T-helper 2 cell (primary cell): ENCODE measurements at places on chromosomes 16 and 17.

DNA sequence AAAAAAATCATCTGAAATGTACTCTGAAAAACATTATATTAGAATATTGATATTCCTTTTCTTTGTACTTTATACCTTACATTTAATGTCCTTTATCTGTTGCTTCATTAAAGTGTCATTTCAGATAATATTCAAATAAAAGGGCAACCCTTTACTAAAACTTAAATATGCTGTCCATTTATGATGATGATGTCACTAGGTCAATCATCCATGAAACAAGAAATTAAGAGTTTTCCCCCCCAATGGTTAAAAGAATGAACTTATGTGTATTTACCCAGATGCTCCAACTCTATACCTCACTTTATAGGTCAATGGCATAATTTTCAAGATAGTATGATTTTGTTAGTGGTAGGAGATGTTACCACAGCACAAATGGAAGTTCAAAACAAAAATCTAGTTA is 15.3 kb downstream of the APPBP2 start:
- no peak for DNase-seq

DNA sequence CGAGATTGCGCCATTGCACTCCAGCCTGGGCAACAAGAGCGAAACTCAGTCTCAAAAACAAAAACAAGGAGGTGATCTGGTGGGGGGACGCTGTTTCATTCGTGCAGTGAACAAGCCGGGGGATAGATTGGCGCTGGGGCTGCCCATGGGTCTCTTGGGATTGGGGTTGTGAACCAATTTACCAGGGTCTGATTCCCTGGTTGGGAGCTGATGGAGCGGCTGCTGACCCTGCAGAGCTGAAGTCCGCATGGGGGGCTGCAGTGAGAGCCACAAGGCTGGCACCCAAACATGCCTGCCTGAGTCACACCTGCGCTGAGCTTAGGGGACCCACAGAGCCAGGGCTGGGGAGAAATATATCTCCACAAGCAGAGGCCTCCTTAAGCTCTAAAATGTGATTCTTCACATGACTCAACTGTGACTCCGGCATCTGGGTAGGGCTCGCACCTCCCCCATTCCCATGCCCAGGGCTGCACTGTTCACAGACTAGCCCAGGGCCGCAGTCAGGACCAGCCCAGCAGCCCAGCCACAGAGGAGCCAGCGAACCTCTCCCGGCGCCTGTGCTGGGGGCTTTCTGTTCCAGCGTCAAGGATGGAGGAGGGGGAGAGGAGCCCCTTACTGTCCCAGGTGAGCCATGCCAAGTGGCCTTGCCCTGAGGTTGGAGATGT is 5.0 kb downstream of the TSPAN10 start:
- DNase-seq = no peak

DNA sequence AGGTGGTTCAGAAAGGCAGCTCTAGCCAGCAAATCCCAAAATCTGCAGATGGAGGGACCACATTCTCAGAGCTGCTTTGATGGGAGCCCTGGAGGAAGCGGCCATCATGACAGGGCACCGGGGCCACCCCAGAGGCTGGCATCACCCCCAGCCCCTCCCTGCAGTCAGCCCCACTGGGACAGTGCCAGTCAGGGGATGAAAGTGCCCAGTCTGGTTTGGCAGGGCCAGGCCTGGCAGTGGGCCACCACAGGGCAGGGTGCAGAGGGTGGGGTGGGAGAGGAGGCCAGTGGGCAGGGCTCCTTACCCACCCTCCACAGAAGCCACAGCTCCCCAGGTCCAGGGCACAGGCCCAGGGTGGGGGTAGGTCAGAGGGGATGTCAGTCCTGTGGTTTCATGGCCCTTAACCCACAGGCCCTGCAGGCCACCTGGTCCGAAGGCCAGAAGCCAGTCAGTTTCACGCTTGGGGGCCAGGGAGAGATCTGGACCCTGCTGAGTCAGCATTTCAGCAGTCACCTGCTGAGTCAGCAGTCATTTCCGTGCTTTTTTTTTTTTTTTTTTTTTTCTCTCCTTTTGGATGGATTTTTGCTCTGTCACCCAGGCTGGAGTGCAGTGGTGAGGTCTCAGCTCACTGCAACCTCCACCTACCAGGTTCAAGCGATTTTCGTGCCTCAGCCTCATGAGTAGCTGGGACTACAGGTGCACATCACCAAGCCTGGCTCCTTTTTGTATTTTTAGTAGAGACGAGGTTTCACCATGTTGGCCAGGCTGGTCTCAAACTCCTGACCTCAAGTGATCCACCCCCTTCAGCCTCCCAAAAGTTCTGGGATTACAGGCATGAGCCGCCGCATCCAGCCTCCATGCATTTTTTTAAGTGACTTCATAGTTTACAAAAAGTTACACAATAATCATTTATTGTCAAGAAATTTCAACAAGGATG is 10.4 kb downstream of the SLC25A10 start:
- no peak for DNase-seq

GRCh38 chr17:11176549-11176948 is 64.5 kb upstream of the SHISA6 start:
- DNase-seq = no peak

- no peak for DNase-seq
Measured at GRCh38 chr16:4746991-4747574, 12.7 kb downstream of the DNAAF8 start.

DNA sequence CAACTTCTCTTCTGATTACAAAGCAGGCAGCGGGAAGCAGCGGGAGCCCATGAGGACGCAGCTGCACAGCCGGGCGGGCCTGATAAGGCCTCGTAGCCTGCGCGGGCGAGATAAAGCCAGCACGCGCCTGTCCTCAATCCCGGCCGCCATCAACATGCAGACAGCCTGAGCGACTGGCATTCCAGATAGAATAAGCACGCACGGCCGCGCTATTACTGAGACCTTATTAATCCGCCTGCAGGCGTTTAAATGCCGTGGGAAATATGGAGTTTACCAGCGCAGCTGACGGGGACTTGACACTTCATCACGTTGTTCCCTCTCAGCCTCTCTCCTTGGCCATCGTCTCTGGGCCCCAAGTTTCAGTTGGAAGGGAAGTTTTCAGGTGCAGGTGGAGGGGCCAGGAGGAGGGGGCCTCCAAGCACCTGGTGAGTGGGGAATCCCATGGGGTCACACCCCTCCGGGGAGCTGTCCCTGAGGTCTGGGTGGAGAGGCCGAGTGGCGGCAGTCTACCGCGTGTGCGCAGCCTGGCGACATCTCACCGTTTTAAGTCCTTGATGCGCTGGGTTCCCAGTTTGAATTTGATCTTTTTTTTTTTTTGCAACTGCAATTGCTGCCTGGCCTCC is 27.3 kb upstream of the CBFA2T3 start:
- no peak for DNase-seq

GRCh38 chr16:61936522-61936921 is 99.7 kb downstream of the CDH8 start:
- no peak for DNase-seq

- no peak for DNase-seq
Measured at GRCh38 chr16:116015-116414, 22.5 kb downstream of the NPRL3 start.

DNA sequence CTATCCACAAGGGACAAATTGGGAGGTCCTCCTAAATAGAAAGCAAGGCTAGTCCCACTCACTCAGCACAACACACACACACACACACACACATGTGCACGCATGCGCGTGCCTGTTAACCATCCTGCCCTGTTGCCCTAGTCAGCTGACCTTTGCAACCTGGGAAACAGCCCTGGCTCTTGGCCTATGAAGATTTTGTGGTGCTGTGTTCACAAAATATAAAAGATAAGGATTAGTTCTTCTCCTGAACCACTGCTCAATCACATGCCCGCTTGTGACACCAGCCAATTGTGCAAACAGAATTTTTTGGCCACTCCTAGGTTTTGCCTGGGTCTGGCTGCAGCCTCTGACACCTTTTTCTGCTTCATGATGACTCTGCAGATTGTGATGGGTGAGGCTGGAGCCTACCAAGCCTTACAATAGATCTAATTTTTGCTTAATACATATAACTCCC is 3.3 kb upstream of the CES1 start:
- DNase-seq = no peak

- no peak for DNase-seq
Measured at GRCh38 chr17:1714980-1715802, 5.0 kb upstream of the TLCD2 start.

GRCh38 chr17:69065113-69065512 is 4.4 kb upstream of the ABCA9 start:
- no peak for DNase-seq
